ENCODE measurements at places on chromosomes 1 and 21. TPM values are rescaled to one million over a fixed set of nuclear protein-coding genes. Genes with fewer than 3 reads are reported as not detected.

Gene FCGR1A
- total RNA-seq, result 2.1 TPM

Gene ANGPTL7
- 4.6 TPM for total RNA-seq

Gene FALEC
- not detected for total RNA-seq

- no peaks in the 10 kb centered on the region for H3K36me3 ChIP-seq
- peaks cover 17% of the 10 kb centered on the region for H3K4me1 ChIP-seq
These were observed 21.6 kb upstream of the POFUT2 start for GRCh38 chr21:45309069-45309986.

Gene C1orf56
- 16.2 TPM for total RNA-seq

DNA sequence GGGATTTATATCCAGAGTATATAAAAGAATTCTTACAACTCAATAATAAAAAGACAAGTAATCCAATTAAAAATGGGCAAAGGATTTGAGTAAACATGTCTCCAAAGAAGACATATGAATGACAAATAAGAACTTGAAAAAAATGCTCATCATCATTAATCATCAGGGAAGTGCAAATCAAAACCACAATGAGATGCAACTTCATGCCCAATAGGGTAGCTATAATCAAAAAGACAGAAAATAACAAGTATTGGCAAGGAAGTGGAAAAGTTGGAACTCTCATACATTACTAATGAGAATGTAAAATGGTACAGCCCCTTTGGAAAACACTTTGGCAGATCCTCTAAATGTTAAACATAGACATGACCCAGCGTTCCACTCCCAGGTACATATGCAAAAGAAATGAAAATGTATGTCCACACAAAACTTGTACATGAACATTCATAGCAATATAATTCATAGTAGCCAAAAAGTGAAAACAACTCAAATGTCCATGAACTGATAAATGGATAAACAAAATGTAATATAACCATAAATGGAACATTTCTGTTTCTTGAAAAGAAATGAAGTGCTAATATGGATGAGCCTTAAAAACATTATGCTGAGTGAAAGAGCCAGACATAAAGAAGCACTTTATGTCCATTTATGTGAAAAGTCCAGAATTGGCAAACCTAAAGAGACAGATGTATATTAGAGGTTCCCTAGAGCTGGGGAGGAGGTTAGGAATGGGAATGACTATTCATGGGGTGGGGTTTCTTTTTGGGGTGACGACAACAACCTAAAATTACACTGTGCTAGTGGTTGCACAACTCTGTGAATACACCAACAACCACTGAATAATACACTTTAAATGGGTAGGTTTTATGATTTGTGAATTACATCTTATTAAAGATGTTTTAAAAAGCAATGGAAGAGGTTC is 259.7 kb downstream of the RHOU start:
- H3K4me3 ChIP-seq, result no peak overlapping the region
- H3K36me3 ChIP-seq, result no peaks in the 10 kb centered on the region
- H3K27ac ChIP-seq, result no peak overlapping the region

GRCh38 chr1:19975423-19976193 is 3.8 kb downstream of the PLA2G2A start:
- H3K4me1 ChIP-seq, result no peaks in the 10 kb centered on the region
- H3K27ac ChIP-seq, result no peak overlapping the region
- no peaks in the 10 kb centered on the region for H3K36me3 ChIP-seq
- no peaks in the 10 kb centered on the region for H3K27me3 ChIP-seq
- DNase-seq, result no peak

- H3K27ac ChIP-seq, result no peak overlapping the region
- no peaks in the 10 kb centered on the region for H3K27me3 ChIP-seq
- DNase-seq, result no peak
- no peak overlapping the region for H3K4me3 ChIP-seq
- H3K36me3 ChIP-seq, result peaks cover 6% of the 10 kb centered on the region
These were observed 84.2 kb downstream of the LACTBL1 start for GRCh38 chr1:22888320-22889075.

Gene SUSD4
- total RNA-seq, result 2.8 TPM

- H3K4me3 ChIP-seq, result no peak overlapping the region
- no peak for DNase-seq
- H3K36me3 ChIP-seq, result no peaks in the 10 kb centered on the region
- H3K4me1 ChIP-seq, result no peaks in the 10 kb centered on the region
- H3K27ac ChIP-seq, result no peak overlapping the region
- no peaks in the 10 kb centered on the region for H3K27me3 ChIP-seq
These were observed 37.1 kb downstream of the JUN start for GRCh38 chr1:58746757-58747156.

GRCh38 chr1:29383746-29384371 is 147.5 kb downstream of the PTPRU start:
- H3K27ac ChIP-seq, result no peak overlapping the region
- no peak for DNase-seq
- H3K4me3 ChIP-seq, result no peak overlapping the region
- H3K36me3 ChIP-seq, result no peaks in the 10 kb centered on the region
- no peaks in the 10 kb centered on the region for H3K4me1 ChIP-seq

DNA sequence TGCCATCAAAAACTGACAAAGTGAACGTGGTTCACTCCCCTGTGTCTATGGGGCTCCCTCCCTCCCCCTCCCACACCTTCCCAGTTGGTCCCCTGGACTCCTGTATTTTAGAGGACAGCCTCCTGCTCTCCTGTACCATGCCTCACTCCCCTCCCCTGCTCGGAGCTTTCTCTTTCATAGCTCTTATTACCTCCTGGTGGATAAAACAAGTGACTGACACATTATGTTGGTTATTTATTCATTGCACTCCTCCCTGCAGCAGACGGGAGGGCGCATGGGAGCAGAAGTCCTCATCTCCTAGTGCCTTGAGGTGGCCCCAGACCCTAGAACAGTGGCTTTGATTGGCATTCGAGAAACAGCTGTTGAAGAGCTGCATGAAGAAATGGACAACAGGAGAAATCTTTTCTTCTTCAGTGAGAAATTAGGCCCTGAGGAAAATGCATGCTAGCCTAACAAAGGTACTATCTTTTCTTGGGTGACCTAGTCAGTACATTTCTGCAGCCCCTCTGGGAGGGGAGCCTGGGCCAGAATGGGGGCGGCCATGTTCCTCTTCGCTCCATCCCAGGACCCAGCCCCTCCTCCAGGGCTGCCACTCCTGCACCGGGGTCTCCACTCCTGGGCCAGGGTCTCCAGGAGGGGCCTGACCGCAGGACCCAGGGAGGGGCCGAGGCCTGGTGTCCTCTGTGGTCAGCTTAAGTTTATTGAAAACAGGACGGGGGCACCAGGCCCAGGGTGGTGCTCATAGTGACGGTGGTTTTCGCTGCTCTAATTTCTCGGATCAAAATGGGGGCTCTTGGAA is 1.2 kb upstream of the TFF1 start:
- no peak overlapping the region for H3K4me3 ChIP-seq
- H3K4me1 ChIP-seq, result peaks cover 8% of the 10 kb centered on the region
- no peak for DNase-seq
- no peak overlapping the region for H3K27ac ChIP-seq
- H3K27me3 ChIP-seq, result no peaks in the 10 kb centered on the region

Gene RAP1GAP
- total RNA-seq, result 443 TPM

GRCh38 chr1:198660341-198661261 is 21.8 kb downstream of the PTPRC start:
- no peak overlapping the region for H3K27ac ChIP-seq
- no peaks in the 10 kb centered on the region for H3K27me3 ChIP-seq
- no peaks in the 10 kb centered on the region for H3K36me3 ChIP-seq
- H3K4me3 ChIP-seq, result no peak overlapping the region
- H3K4me1 ChIP-seq, result no peaks in the 10 kb centered on the region

DNA sequence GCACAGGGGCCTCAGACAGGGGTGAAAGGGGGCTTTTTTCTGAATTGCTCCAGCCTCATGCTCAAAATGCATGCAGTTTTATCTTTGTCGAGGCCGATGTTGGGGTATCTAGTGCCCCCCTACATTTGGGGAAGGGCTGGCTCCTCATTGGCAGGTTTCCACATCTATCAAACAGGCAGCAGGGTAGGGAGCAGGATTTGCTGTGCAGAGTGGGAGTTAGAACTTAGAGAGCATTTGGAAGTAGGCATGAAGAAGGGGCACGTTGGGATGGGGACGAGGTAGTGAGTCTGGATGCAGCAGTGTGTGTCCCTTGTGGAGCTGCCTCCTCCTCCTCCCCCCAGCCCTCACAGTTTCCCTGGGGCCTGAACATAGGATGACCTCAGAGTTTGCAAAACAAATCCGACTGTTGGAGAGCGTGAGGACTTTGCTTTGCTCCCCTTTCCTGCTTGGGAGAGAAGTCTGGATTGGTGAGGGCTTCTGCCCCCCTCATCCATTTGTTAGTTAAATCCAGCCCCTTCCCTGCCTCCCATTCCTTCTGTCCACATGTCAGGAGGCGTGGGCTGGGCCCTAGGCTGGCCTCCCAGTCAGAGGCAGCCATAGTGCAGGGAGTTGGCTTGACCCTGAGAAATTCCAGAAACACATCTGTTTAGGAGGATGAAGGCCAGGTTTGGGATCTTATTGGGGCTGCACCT is 36.9 kb upstream of the GPR37L1 start:
- H3K27ac ChIP-seq, result no peak overlapping the region
- no peaks in the 10 kb centered on the region for H3K27me3 ChIP-seq
- peaks cover 27% of the 10 kb centered on the region for H3K4me1 ChIP-seq

DNA sequence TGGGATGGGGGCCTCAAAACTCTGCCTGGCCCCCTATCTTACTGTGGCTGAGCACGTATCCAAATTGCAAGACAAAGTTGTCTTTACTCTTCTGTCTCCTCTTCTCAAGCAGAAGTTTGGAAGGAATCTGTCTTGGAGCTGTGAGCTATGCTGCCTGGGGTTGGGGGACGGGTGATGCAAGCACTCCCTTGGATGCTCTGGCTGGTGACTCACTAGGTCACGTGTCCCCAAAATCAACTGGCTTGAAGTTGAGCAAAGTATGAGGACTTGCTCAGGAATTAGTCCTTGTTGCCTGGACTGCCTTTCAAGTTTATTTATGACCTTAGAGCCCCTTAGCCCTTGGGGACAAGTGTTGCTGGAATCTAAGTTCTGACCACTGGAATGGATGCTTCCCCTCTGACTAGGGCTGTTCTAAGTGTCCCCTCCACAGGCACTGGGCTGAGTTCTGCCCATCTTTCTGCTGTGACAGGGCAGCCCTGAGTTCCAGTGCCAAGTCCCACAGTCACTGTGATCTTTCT is 269.5 kb downstream of the HHAT start:
- H3K4me1 ChIP-seq, result no peaks in the 10 kb centered on the region
- peak overlapping the region; percentile 56 for H3K27ac ChIP-seq
- no peaks in the 10 kb centered on the region for H3K36me3 ChIP-seq
- H3K27me3 ChIP-seq, result no peaks in the 10 kb centered on the region

DNA sequence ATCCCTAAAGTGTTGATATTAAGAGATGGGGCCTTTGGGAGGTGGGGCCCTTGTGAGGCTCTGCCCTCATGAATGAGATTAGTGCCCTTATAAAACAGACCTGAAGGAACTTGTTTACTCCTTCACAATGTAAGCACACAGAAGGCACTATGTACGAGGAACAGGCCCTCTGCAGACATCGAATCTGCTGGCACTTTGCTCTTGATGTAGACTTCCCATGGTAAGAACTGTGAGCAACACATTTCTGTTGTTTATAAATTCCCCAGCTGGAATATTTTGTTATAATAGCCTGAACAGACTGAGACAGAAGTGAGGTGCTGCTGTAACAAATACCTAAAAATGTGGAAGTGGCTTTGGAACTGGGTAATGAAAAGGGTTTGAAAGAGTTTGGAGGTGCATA is 193.2 kb downstream of the TGFB2 start:
- no peaks in the 10 kb centered on the region for H3K4me1 ChIP-seq
- H3K36me3 ChIP-seq, result no peaks in the 10 kb centered on the region
- H3K4me3 ChIP-seq, result no peak overlapping the region
- no peak overlapping the region for H3K27ac ChIP-seq

Gene FNDC10
- 9.9 TPM for total RNA-seq

Gene LENEP
- total RNA-seq, result not detected

DNA sequence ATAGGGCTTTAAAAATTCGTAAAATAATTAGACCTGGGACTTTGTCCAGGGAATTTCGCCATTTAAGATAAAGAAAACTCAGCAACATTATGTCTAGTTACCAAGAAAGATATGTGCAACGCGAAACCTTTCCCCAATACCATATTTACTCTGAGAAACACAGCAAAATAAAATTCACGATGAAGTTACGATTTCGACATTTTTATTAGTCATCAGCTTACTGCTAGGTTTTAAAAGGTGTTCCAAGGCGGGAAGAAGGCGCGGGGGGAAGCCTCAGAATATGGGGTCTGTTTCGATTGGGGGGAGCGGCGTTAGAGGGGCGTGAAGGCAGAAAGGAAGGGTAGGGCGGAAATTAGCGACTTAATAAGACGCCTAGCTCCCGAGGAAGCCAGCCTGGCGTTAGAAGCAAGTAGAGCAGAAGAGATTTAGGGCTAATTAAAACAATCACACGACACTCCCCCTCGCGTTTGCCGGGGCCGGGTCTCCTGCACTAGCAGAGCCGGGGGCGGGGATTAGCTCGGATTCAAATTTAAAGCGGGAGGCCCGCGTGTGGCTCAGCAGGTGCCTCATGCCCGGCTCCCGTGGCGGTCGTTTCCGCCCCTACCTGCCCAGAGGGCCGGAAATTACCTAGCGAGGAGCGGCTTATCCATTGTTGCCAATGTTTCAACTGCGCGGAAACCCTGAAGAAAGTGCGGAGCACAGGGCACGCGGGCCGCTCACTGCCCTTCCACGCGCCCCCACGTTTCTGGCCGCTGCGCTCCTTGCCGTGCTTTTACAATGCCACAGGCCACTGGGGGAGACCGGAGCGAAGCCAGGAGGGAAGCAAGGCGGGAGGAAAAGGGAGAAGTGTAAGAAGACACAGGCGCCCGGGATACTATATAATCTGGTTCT is 795 bp upstream of the POU2F1 start:
- peak; percentile 88 for DNase-seq
- H3K4me3 ChIP-seq, result peak overlapping the region; percentile 42
- peak overlapping the region; percentile 64 for H3K27ac ChIP-seq
- H3K36me3 ChIP-seq, result no peaks in the 10 kb centered on the region
- no peaks in the 10 kb centered on the region for H3K27me3 ChIP-seq

Gene TBX15
- 1.1 TPM for total RNA-seq

DNA sequence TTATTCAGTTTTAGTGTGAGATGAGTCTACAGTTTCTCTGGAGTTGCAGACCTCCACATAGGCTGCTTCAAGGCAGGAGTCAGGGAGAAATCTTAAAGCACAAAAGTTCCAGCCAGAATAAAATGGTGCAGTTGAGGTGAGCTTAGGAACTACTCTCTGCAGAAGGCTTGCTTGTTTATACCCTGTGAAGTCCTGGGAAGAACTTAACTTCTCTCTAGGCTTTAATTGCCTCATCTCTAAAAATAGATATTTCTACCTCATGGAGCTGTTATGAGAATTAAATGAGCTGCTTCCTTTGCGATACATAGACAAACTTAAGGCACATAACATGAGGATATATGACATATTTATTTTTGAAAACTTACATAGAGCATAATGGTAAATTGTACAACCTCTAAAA is 286.2 kb downstream of the GPATCH2 start:
- no peak overlapping the region for H3K27ac ChIP-seq
- H3K36me3 ChIP-seq, result no peaks in the 10 kb centered on the region
- DNase-seq, result no peak
- H3K4me1 ChIP-seq, result peaks cover 3% of the 10 kb centered on the region

GRCh38 chr1:150061632-150062101 is 5.9 kb upstream of the VPS45 start:
- DNase-seq, result no peak
- no peaks in the 10 kb centered on the region for H3K4me1 ChIP-seq
- no peak overlapping the region for H3K4me3 ChIP-seq
- H3K36me3 ChIP-seq, result no peaks in the 10 kb centered on the region
- H3K27me3 ChIP-seq, result no peaks in the 10 kb centered on the region
